ENCODE measurements at places on chromosomes 2 and 18.

DNA sequence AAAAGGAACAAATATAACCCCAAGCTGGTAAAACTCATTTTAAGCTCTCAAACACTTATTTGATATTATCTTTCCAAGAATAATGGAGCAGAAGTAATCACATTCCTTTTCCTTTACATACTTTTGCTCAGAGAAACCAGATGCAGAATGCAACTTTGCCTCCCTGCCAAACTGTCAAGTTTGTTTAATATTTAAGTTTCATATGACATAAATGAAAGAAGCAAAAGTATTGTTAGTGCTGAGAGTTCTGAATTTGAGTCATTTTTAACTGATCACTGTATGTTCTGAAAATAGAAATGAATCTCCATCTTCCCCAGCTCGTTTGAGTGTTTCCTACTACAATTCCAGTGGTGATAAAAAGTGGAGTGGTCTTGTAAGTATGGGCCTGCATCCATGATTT, 423.4 kb downstream of the PID1 start:
- DNase-seq: no peak

- no peak for DNase-seq
Measured at GRCh38 chr2:119482481-119483394, 41.5 kb downstream of the SCTR start.

- DNase-seq: no peak
Measured at GRCh38 chr2:228624733-228625132, 443.2 kb upstream of the SPHKAP start.

DNA sequence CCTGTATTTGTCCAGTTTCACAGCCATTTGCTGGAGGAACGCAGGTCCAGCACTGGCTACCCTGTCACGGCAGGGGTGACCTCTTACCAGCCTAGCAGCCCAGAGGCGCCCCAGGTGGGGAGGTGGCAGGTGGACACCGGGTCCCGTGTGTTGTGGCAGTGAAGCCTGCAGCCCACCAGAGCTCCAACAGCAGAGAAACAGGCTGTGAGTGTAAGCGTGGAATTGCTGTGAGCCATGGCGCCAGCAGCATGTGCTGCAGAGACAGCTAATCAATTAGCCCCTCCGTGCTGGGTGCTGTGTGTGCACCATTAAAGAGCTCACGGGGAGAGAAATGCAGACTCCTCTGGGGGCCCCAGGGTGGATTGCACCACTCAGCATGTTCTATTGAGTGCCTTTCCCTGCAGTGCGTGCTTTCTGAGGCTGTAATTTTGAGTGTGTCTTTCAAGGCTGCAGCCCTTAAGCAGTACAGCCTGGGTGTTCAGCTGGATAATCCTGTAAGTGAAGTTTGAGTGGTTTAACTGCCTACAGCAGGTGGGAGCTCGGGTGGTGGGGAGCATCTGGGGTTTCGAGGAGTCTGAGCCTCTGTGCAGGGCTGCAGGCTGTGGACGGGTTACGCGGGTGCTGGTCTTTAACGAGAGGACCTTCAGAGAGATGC, 15.9 kb downstream of the RTP5 start:
- no peak for DNase-seq

Data from sigmoid colon (tissue), 7 donors.